ENCODE measurements at places on chromosomes 7 and 10.

DNA sequence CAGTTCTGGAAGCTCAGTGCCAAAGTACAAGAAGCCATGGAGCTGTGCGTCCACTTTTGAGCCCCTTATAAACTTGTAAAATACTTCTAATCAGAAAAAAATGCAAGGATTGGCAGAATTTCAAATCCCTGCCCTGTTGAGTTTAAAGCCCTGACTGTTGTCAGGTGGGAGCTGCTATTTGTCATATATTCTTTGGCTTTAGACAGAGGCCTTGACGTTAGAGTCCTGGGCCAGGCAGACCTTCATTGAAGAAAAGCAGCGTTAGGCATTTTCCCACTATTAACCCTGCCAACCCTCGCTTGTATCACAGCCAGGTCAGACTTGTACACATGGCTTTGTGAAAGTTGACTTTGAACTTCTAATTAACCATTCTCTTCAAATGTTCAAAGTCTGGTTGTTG lies 155.4 kb downstream of the TWIST1 start:
- no peak for DNase-seq

DNA sequence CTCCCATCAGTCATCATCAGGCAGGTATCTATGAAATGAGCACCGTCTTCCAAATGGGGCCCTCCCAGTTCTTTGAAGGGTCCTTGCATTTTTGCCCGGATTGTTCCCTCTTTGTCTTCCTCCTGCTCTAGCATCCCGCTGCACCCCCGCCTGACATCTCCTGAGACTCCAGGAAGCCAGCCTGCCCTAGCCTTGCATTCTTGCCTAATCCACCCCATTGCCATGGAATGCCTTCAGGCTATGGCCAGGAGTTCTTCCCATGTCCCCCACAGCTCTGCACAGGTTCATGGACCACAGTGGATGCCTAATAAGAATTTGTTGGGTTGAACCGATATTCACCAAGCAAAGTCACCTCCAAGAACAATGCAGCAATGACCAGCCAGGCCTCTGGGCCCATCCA lies 62.1 kb downstream of the ZMIZ1 start:
- DNase-seq = no peak

GRCh38 chr7:121833991-121834390 lies 39.0 kb upstream of the PTPRZ1 start:
- no peak for DNase-seq

GRCh38 chr7:4561795-4562194 lies 120.3 kb upstream of the FOXK1 start:
- DNase-seq = no peak

- DNase-seq = no peak
Measured at GRCh38 chr7:51141451-51142003, 175.1 kb downstream of the COBL start.

DNA sequence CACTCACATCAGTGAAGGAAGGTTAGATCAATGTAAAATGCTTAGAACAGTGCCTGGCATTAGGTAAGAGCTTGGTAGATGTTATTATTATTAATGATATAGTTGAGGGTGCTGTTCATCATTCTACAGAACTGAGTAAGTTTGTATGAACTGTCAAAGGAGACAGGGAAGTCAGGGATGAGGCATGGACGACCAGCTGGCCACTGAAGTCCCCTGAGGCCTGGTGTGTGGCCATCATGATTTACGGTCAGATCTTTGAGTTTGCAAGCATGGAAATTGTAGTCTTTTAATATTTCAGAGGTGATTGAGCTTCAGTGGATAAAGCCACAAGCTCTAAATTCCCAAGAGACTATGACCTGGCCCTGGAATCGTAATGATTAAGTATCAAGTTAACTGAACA lies 6.9 kb downstream of the ARMC3 start:
- DNase-seq = no peak
